ENCODE measurements at places on chromosomes 3 and 15.

GRCh38 chr3:169145540-169146178, 517.9 kb downstream of the MECOM start:
- no peak for DNase-seq

- no peak for DNase-seq
Measured at GRCh38 chr3:178236555-178237277, 299.5 kb upstream of the KCNMB2 start.

DNA sequence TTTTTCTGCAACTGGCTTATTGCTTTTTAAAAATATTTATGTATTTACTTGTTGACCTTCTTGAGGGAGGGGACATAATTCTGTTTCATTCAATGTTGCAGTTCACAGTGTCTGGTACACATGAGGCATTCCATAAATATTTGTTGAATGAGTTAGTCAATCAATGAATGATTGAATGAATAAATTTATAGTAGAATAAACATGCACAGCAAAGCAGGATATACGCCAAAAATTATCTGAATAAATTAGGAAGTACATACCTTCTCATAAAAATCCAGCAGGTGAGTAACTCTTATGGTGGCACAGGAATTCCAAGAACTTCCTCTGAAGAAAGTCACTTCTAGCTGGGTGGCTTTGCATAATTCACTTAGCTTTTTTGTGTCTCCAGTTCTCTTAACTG, 469.4 kb upstream of the ATP11B start:
- no peak for DNase-seq

DNA sequence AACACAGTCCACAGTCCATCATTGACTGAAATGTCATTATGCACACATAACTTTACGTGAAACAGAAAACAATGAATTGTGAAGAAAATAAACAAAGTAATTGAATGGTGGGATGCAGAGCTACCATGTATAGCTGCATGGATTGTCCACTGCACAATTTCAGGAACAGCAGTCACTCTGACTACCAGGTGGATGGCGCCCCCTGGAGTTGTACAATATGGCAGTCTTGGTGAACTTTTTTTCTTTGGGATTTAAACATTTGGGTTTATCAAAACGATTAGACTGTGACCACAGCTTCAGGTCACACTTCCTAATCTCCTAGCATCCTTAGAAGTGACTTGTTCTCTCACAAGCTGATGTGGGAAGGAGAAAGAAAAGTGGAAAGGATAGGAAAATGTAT, 48.9 kb upstream of the TCF12 start:
- DNase-seq: peak; percentile 38

DNA sequence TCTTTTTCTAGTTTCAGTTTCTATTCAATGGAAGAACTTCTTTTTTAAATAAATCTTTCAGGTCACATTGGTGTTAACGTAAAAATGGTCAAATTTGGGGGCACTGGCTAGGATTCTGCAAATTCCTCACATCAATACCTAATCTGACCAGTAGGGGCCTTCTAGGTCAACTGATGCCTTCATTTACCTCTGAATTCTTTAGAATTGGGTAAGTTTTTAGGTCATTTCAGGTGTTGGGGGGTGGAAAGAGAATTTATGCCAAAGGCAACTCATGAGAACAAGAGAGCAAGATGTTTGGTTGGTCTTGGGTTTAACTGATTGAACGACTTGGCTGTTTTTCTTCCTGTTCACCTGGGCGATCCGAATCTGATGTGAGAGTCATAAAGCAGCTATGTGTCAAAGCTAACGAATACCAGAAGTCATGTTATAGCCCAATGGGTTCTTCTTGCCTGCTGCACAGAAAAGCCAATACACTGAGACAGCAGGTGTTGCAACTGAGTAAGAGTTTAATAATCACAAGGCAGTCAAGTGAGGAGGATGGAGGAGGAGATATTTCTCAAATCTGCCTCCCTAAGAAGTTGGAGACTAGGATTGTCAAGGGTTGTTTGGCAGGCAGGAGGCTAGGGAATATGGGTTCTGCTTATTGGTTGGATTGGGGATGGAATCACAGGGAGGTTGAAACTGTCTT, 15.3 kb downstream of the LRRC49 start:
- no peak for DNase-seq

DNA sequence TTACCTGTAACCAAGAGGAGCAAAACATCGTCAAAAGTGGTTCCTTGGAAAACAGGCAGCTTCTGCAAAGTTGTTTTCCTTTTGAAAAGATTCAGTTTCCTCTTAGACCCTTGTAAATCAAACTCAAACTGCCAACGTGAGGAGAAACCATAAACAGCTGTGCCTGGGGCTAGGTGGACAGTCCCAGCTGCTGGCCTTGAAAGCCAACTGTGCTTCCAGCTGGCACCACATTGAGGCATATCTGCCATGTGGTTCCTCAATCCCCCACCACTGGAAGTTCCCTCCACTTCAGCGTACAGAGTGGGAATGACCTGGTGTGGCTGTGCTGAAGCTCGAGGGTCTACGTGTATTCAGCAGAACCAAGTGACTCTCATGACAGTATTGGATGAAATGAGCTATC, 40.9 kb downstream of the HRH1 start:
- DNase-seq: no peak

DNA sequence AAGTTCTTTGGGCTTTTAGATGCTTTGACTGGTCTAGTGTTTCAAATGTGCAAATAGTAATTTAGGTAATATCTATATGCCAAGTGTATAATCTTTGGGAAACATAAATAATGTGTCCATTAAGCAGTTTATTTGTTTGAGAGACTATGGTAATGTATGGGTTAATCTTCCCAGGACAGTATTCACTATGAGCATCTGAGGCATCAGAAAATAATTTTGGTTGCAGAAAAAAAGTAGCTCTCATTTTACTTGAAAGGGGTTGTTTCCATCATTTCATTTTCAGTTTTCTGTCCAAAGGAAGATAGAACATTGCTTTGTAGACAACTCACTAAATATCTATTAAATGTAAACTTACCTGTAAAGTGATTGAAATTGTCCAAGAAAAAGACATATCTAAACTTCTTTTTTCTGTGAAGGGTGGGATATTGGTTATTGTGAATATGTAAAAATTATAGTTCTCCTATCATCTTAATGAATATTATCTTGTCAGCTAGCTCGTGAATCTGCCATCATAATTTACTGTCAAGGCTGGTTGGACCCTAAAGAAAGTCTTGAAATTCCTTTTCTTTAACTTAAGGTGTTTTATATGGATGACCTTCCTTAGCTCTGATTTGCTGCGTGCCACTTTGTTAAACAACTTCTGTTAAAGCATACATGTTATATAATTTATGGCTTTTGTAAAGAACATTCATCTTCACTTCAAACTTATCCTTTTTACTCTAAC, 108.8 kb downstream of the EPHA3 start:
- DNase-seq: no peak

DNA sequence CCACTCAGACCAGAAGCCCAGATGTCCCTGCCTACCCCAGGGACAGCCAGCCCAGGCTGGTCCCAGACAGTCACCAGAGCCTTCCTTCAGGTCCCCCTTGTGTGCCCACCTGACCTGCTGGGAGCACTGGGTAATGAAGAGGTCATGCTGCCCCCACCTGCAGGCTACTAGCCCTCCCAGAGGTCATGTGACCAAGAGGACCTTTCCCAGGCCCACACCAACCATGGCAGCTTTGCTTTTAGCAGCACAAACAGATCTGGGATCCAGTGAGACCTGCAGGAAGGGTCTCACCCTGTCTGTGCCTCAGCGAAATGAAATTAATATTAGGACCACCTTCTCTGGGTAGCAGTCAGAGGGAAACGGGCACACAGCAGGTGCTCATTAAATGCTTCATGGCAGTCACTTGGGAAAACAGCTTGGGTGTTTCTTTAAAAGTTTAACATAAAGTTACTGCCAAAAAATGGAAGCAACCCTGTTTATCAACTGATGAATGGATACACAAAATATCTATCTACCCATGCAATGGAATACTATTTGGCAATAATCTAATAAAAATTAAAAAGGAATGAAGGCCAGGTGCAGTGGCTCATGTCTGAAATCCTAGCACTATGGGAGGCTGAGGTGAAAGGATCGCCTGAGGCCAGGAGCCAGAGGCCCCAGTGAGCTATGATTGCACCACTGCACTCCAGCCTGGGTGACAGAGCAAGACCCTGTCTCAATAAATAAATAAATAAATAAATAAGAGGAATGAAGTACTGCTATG, 43.7 kb downstream of the DNAJB8 start:
- no peak for DNase-seq

DNA sequence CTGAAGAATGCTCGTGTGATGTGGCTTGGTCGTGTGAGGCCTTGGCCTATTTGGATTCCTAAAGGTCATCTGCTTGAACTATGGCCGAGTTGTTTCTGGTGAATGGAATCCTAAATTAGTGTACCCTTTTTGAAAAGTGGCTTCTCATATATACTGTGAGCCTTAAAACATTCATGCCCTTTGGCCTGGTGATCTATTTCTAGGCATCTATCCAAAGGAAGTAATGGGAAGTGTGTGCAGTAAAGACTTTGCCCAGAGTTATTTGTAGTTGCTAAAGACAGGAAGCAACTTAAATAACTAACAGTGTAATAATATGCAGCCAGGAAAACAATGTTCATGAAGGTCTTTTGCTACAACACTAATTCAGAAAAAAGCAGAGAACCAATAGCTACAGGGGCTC, 3.0 kb downstream of the DGKG start:
- DNase-seq: no peak

DNA sequence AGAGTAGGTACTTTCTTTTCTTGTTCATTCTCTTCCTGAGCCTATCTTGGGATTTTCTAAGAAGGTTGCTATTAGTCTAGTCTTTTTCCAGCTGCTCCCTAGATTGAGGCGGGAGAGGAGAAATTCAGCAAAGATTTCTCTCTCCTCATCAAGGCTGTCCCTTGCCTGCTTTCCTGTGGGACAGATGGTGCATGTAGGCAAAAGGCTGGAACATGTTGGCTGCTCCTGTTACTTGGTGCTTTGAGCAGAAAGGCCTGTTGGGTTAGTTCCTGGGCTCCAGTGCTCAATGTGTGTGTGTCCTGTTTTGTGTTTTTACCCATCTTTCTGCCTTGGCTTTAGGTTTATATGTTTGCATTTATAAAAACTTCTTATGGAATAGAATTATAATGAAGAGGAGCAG, 9.1 kb upstream of the SNRPN start:
- DNase-seq: no peak

DNA sequence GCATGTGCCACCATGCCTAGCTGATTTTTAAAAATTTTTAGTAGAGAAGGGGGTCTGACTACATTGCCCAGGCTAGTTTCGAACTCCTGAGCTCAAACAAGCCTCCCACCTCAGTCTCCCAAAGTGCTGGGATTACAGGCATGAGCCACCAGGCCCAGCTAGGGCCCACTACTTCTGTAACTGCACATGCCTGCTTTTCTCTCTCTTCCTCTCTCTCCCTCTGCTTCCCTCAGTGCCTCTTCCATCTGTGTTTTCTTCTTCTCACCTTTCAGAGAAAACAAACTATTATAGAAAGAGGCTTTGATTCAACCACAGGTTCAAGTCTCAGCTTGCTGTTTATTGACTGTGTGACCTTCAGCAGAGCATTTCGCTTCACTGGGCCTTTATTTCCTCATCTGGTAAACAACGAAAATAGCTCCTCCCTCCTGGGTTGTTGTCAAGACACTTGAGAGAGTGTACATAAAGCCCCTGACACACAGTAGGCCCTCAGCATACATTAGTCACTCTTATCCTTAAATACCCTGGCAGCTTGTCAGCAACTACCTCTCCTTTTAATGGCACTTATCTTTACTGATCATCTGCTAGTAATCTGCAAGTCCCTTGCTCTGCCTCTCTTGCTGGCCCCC, 10.2 kb downstream of the TADA3 start:
- no peak for DNase-seq

- DNase-seq: no peak
Measured at GRCh38 chr3:72213296-72214065, 428.5 kb upstream of the PROK2 start.

- DNase-seq: peak; percentile 90
Measured at GRCh38 chr15:75723847-75724660, 11.4 kb upstream of the CSPG4 start.

DNA sequence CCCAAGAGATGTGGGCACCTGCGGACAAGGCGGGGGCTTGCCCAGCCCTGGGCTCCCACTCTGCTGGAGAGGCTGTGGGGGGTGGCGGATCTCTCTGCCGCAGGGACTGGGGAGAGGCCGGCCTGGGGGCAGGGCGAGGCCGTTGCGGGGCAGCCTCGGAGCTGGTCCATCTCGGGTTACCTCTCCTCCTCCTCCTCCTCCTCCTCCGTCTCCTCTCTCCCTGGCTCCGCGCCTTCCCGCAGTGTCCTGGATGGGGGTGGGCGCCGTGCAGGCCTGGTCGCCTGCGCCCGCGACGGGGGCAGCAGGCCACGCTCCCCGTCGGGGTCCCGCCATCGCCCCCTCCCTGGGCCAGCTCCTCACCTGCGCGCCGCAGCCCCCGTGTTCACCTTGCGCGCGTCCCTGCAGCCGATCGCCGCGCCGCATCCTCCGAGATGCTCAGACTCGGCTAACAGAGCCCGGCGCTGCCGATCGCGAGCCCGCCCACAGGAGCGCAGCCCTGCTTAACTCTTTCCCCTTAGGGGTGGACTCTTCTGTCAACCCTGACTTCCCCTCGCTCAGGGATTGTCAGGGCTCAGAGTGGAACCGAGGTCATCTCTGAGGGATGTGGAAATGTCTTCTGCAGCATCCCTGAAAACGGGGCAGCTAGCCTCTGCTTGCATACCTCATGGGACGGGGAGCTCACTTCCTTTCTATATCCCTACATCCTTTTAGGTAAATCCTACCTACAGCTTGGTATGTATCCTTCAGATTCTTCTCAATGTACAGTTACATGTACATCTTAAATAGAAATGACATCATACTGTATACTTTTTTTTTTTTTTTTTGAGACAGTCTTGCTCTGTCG, at the start of gene PRRT3:
PRRT3 (minus strand) TSS at position 447 of the 844 bp plus-strand sequence. CDS start 2,293 bp downstream, outside the sequence.
- DNase-seq: peak; percentile 55

DNA sequence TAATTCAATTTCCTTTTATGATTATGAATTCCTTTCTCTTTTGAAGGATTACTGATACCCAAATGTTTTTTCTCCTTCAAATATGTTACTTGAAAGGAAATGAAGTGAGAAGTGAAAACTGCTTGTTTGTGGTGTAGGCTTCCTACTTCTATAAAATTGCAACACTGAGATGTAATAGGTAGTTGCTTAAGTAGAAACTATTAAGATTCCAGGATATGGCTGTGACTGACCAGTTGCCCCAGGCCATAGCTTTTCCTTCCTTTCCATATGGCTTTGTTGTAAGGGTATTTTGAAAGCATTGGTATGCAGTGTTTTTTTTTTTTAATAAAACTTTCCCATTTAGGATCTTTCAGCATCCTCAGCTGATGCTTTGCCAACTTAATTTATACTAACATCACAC, 28.5 kb downstream of the DNAJC13 start:
- peak; percentile 87 for DNase-seq

GRCh38 chr3:181493423-181493822, 218.3 kb upstream of the SOX2 start:
- DNase-seq: no peak

- DNase-seq: no peak
Measured at GRCh38 chr3:137264071-137264820, 306.5 kb downstream of the IL20RB start.

DNA sequence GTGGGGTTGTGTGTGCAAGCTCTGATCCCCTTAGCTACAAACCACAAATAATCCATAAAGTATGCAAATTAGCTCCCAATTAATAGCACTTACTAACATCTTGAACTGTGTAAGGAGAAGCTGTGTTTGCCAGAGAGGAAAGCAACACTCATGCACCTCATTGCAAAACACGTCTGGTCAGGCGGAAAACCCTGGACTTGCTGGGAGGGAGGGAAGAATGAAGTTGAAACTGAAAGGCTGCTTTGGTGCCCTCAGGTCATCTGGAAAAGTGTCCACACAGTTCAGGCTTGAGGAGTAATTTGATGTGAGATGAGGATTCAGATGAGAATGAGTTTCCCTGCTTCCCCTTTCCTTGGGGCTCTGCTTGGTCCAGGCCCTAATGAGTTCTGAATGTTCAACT, 185.5 kb upstream of the ANKRD28 start:
- peak; percentile 77 for DNase-seq
